ENCODE measurements at places on chromosomes 1 and 21.

DNA sequence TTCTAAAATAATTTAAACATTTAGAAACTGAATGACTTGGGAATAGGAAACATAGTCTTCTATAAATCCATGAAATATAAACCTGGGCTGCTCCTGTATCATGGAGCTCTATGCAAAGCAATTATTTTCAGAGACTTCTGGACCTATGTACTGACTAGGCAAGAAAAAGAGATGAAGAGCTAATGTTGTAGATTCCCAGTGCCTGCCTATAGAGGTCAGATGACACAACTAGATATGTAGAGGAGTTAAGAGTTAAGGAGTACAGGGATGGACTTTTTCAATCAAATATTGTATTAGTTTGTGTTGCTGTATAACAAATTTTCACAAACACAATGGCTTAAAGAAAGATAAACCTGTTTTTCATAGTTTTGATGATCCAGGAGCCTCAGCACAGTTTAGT, 1434.5 kb downstream of the KCNT2 start:
- DNase-seq = no peak

DNA sequence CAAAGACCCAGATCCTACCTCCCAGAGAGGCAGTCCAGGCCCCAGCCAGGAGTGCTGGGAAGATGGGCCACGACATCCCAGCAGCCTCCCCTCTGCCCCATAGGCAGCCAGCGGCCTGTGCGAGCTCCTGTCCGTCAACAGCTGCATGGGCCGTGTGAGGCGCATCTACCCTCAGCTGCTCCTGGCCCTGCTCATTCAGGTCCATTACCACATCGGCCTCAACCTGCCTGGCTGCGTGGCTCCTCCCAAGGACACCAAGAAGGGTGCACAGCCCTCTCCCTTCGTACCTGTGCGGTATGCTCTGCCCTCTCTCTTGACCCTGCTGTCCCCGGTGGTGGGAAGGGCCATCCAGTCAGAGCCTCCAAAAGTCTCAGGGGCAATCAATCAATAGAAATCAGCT, 29.5 kb upstream of the TTC4 start:
- DNase-seq = no peak

DNA sequence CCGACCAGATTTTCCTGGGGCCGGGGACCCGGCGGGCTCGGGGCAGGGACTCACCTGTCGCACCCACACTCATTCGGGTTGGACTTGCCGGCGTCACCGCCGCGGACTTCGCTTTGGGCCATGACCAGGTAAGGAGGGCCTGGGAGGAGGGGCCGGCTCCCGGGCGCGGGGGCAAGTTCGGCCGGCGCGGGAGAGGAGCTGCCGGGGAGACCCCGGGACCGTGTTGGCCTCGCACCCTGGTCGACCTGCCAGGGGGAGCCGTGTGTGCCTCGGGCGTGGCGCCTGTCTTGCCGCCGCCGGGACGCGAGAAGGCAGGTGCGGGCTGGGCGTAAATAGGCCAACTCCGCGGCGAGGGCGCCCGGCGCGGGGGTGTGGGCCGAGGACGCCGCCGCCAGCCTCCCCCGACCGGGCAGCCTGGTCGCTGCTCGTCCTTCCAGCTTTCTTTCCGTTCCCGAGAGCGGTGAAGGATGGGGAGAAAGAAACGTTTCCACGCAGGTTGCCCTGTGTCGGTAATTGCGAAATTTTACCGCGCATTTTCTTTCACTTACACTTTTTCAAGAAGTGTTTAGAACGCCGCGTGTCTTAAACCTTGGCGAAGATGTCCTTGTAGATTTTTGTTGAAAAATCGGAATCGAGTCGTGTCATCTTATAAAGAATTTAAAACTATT, 558 bp downstream of the USP1 start:
- DNase-seq = peak; percentile 89

GRCh38 chr1:213568929-213569815, 418.6 kb upstream of the PROX1 start:
- no peak for DNase-seq

- no peak for DNase-seq
Observed at GRCh38 chr1:114061121-114061830, 82.0 kb downstream of the OLFML3 start.

GRCh38 chr1:223748773-223749733, 36.7 kb downstream of the CAPN2 start:
- peak; percentile 75 for DNase-seq

Measured in suprapubic skin (tissue), 4 donors.